Forelimb muscle (tissue), 1 donor: ENCODE measurements at places on chromosomes 11 and 22.

- DNase-seq, result no peak
These were observed 945.3 kb downstream of the NTM start for GRCh38 chr11:132315696-132316095.

DNA sequence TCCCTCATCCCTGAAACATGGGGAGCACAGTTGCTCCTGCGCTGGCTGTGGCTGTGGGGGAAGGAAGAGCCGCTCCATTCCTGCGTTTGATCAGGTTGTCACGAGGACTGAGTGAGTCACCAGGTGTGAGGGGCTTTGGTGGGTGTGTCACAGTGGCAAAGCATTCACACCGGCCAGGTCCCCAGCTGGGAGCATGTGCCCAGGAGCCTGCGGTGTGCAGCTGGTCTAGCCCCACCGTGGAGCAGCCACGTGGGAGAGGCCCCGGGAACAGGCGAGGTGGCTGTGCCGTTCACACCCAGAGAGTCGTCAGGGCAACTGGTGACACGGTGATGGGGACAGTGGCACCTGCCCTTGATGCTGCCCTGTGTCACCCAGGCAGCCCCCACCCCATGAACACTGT lies 47.6 kb upstream of the PPARA start:
- no peak for DNase-seq

DNA sequence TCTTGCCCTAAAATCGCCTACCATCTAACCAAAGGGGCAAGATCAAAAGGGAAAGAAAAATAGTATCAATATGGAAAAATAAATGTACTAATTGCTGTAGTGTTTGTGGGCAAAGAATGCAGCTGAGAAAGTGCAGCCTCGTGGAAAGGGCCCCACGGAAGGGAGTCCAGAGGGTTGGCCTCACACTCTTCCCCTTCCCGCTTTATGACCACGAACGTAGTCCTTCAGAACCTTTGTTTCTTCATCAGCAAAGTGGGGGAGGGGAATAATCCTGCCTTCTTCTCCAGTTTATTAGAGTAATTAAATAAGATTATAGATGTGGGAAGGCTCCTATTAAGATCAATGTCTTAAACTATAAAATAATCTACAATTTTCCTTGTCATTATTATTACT lies 41.0 kb downstream of the FLI1 start:
- DNase-seq, result no peak

DNA sequence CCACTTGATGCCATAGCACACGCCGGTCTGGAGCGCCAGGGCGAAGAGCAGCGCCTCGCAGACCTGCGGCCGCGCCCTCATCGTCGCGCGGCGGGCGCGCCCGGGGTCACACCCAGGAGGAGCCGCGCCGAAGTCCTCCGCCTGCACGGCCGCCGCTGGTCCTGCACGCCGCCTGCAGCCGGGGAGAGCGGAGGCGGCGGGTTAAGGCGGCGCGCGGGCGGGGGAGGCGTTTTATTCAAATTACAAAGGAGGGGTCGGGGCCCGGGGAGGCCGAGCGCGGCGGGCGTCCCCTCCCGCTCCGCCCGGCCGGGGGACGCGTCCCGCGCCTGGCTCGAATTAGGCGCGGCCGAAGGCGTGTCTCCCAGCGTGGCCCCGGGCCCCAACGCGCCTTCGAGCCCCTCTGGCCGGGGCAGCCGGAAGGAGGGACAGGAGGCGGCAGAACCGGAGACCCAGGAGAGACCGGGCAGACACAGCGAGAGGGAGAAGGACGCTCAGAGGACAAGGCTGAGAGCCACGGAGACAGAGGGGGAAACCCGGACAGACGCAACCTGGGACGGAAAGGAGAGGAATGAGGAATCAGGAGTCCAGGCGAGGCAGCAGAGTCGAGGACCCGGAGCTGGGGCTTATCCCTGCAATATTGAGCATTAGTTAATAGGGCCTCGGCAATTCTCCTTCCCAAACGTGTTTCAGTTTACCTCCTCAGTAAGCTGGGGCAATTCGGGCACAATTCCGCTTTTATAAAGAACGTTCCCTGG lies at the start of gene WNT11:
Gene WNT11, minus strand, starts transcription at position 176 of the 755 bp plus-strand sequence. Its CDS starts 95 bp downstream, at position 81.
- DNase-seq, result no peak

DNA sequence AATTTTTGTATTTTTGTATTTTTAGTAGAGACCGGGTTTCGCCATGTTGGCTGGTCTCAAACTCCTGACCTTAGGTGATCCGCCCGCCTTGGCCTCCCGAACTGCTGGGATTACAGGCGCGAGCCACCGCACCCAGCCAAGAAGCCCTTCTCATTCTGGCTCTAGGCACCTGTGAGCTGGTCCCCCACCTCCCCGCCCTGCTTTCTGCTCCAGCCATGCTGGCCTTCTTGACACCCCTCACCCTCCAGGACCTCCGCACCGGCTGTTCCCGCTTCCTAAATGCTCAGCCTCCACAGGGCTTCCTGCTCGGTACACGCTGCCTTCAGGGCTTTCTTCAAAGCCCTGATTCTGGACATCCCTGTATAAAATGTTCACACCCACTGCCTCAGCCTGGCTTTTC lies 5.5 kb upstream of the FXYD2 start:
- no peak for DNase-seq

GRCh38 chr11:68767672-68768071 lies 16.4 kb upstream of the TESMIN start:
- no peak for DNase-seq

- DNase-seq, result no peak
These were observed 2.3 kb upstream of the RAD9A start for GRCh38 chr11:67389477-67389876.

DNA sequence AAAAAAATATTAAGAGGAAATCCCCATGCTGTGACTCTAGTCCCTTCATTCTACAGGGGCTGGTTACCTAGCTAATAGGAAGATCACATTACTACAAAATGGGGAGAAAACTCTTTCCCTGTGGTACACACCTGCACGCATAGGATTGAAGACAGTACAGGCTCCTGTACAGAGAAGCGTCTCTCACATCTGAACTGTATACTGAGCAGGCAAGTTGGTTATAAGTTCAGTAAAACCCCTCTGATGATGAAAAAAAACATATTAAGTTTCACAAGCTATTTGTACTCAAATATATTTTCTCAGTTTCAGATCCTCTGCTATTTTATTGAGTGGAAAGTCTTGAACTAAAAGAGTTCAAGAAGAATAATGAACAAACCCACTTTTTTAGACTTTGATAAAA lies 156.9 kb upstream of the HSD17B12 start:
- no peak for DNase-seq

DNA sequence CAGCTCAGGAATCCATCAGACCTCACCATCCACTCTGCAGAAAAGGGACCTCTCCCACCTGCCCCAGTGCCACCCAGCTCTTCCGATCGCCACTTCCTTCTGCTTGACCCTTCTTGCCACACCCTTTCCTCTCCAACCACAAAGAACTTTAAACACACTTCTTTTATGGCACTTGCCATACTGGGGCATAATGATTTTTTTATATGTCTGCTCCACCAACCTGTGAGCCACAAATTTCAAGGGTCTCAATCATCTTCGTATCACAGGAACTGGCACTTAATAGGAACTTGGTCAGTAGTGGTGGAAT lies 11.7 kb upstream of the MYH9 start:
- no peak for DNase-seq

GRCh38 chr11:109112821-109113280 lies 309.1 kb upstream of the C11orf87 start:
- no peak for DNase-seq

DNA sequence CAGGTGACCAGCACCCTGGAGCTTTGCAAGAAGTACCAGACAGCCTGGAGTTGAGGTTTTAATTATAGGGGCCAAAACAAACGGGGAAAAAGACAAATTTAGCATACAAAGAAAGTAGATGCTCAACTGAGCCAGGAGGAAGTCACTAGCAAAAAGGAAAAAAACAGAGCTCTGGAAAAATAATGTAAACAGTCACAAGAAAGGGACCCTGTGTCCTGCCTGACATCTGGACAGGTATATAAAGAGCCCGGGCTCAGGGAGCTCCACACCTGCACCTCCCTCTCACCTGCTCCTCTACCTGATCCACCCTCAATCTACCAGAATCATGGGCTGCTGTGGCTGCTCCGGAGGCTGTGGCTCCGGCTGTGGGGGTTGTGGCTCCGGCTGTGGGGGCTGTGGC lies at the start of gene KRTAP5-10:
Gene KRTAP5-10, plus strand, starts transcription at position 301 of the 400 bp plus-strand sequence. Its CDS starts 25 bp downstream, at position 326.
- DNase-seq, result no peak
